Activated naive CD8-positive, alpha-beta T cell treated with anti-CD3 and anti-CD28 coated beads, Interleukin-2, amount 10 ng/mL, durations not matched to agents 7 days and 5 days (primary cell): ENCODE measurements at places on chromosomes 12 and 14. TPM values are rescaled to one million over a fixed set of nuclear protein-coding genes. Genes with fewer than 3 reads are reported as not detected.

Gene SDR9C7
- not detected for total RNA-seq

Gene KLRC2
- 7.9 TPM for total RNA-seq

Gene NRL
- total RNA-seq = 3.3 TPM

Gene LALBA
- not detected for total RNA-seq

Gene SLC7A8
- 1.8 TPM for total RNA-seq

Gene SLC35E3
- 9.1 TPM for total RNA-seq

Gene TBC1D30
- total RNA-seq = 0.17 TPM

Gene AGAP2
- 71.6 TPM for total RNA-seq

Gene PKP2
- not detected for total RNA-seq

Gene STXBP6
- total RNA-seq = not detected

Gene MYF6
- total RNA-seq = not detected

Gene IFNG
- total RNA-seq = 0.57 TPM

Gene TSPAN8
- not detected for total RNA-seq

Gene OTX2
- total RNA-seq = not detected

Gene CCDC196
- not detected for total RNA-seq

Gene LUM
- total RNA-seq = not detected
